ENCODE measurements at places on chromosomes 2 and 18. TPM values are rescaled to one million over a fixed set of nuclear protein-coding genes. Genes with fewer than 3 reads are reported as not detected.

The STK11IP gene
- total RNA-seq = 14.1 TPM

The MEIS1 gene
- 32.4 TPM for total RNA-seq

The OSBPL6 gene
- total RNA-seq = 7.0 TPM

The FBXO41 gene
- total RNA-seq = 2.3 TPM

The PGAP1 gene
- total RNA-seq = 7.9 TPM

The NT5DC4 gene
- total RNA-seq = not detected

The CRACDL gene
- total RNA-seq = 5.7 TPM

The TEKT4 gene
- 0.15 TPM for total RNA-seq

The RGPD4 gene
- total RNA-seq = 0.06 TPM

The TFPI gene
- total RNA-seq = 42.7 TPM

The VRK2 gene
- 20.5 TPM for total RNA-seq

The TUBB8B gene
- total RNA-seq = not detected

The ANKRD62 gene
- not detected for total RNA-seq

The FANCL gene
- 12.9 TPM for total RNA-seq

The PSMD1 gene
- 84.6 TPM for total RNA-seq

The MC5R gene
- total RNA-seq = not detected

The CTAGE1 gene
- total RNA-seq = not detected

The IL1RN gene
- total RNA-seq = 1.5 TPM

The CRYGC gene
- total RNA-seq = not detected

The SLC40A1 gene
- 39.1 TPM for total RNA-seq

The TRIM54 gene
- 92.1 TPM for total RNA-seq

The PLEKHH2 gene
- 3.1 TPM for total RNA-seq

The MBD1 gene
- 60.7 TPM for total RNA-seq

The SERPINB10 gene
- total RNA-seq = not detected

The CXCR1 gene
- total RNA-seq = 0.58 TPM

The POTEC gene
- total RNA-seq = not detected

The ANKRD29 gene
- total RNA-seq = 4.7 TPM

The DYSF gene
- 45.8 TPM for total RNA-seq

The ECEL1 gene
- total RNA-seq = 0.26 TPM

The CREG2 gene
- total RNA-seq = not detected

The PPIG gene
- total RNA-seq = 45.3 TPM

The TMEM163 gene
- 3.5 TPM for total RNA-seq

The SLC5A7 gene
- total RNA-seq = 0.08 TPM

The LCT gene
- total RNA-seq = not detected

The C2orf66 gene
- total RNA-seq = 0.18 TPM

The ALPI gene
- total RNA-seq = not detected

The ACMSD gene
- total RNA-seq = not detected

The ADRA2B gene
- total RNA-seq = 2.3 TPM

The TXNDC2 gene
- total RNA-seq = 0.18 TPM

The MRPS5 gene
- total RNA-seq = 56.0 TPM

The C1GALT1C1L gene
- total RNA-seq = 2.8 TPM

The RAB6C gene
- total RNA-seq = 0.18 TPM

The UPP2 gene
- not detected for total RNA-seq

The ALKAL2 gene
- total RNA-seq = 0.68 TPM

The CCDC121 gene
- 5.4 TPM for total RNA-seq

The AMER3 gene
- total RNA-seq = not detected

The ZNF892 gene
- 2.9 TPM for total RNA-seq

The FBXO15 gene
- total RNA-seq = not detected

The SNED1 gene
- 31.9 TPM for total RNA-seq

The FBXO48 gene
- 0.60 TPM for total RNA-seq

The VIL1 gene
- total RNA-seq = not detected

The PAX3 gene
- total RNA-seq = not detected

The DRC1 gene
- not detected for total RNA-seq

The SEMA4F gene
- total RNA-seq = 3.4 TPM

The EVX2 gene
- total RNA-seq = not detected

The HOXD13 gene
- not detected for total RNA-seq

The KCNG3 gene
- not detected for total RNA-seq

The COL3A1 gene
- 202 TPM for total RNA-seq

Measured in left cardiac atrium (tissue), 4 donors.